ENCODE measurements at places on chromosomes 2 and 18.

GRCh38 chr18:49457616-49458015 lies 2.8 kb downstream of the DYM start:
- H3K4me3 ChIP-seq, result no peak overlapping the region
- H3K27me3 ChIP-seq, result no peaks in the 10 kb centered on the region
- H3K27ac ChIP-seq, result no peak overlapping the region
- no peak for DNase-seq
- H3K4me1 ChIP-seq, result peaks cover 23% of the 10 kb centered on the region
- H3K36me3 ChIP-seq, result no peaks in the 10 kb centered on the region

DNA sequence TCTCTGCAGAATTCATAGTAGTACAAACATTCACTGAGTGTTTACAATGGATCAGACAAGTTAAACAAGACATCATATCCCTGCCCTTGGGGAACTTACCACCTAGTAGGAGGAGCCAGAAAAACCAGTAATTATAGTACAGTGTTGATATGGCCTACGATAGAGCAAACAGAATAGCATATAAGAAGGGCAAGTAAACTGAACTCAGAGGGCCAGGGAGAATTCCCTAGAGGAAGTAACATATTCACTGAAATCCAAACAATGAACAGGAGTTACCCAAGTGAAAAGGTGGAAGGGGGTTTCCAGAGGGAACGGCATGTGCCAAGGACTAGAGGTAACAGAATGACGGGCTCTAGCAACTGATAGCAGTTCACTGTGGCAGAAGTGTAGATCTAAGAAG lies 34.1 kb downstream of the NHEJ1 start:
- H3K36me3 ChIP-seq, result peaks cover 8% of the 10 kb centered on the region
- H3K4me1 ChIP-seq, result peaks cover 7% of the 10 kb centered on the region
- H3K4me3 ChIP-seq, result no peak overlapping the region

DNA sequence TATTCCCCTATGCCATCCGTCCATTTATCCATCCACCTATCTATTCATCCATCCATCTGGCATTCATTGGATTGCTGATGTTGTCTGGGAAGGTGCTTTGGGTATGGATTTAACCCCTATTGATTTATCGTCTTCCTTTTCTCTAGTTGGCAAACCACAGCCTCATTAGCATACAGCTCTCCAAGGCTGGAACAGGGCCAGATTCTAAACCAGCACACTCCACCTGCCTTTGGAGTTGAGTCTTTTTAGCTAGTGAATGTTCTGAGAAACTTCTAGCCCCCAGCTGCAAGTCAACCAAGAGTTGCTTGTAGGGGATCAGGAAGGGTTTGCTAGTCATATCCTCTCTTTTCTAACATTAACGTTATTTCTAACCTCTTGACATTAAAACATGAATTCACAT lies 90.7 kb downstream of the NRP2 start:
- DNase-seq, result no peak
- no peaks in the 10 kb centered on the region for H3K4me1 ChIP-seq
- peaks cover 6% of the 10 kb centered on the region for H3K27me3 ChIP-seq
- no peak overlapping the region for H3K4me3 ChIP-seq
- H3K36me3 ChIP-seq, result no peaks in the 10 kb centered on the region
- H3K27ac ChIP-seq, result no peak overlapping the region

DNA sequence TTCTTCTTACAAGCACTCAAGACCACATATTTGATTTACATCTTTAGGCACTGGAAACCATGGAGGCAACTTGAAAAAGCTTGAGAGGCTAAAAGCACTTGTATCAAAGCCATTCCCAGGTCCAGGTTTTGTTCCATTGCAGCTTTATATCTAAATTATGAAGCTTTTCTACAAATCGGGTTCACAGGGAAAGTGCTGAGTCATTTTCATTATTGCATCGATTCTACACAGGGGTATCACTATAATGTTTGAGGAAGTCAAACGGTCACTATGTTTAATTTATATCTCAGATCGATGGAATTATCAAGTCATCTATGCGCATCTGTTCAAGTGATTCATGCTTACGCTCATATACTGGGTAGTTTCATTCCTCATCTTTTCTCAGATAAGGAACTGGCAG lies 118.7 kb downstream of the VWC2L start:
- H3K36me3 ChIP-seq, result no peaks in the 10 kb centered on the region
- H3K27ac ChIP-seq, result no peak overlapping the region
- H3K4me3 ChIP-seq, result no peak overlapping the region
- H3K27me3 ChIP-seq, result no peaks in the 10 kb centered on the region
- no peak for DNase-seq

DNA sequence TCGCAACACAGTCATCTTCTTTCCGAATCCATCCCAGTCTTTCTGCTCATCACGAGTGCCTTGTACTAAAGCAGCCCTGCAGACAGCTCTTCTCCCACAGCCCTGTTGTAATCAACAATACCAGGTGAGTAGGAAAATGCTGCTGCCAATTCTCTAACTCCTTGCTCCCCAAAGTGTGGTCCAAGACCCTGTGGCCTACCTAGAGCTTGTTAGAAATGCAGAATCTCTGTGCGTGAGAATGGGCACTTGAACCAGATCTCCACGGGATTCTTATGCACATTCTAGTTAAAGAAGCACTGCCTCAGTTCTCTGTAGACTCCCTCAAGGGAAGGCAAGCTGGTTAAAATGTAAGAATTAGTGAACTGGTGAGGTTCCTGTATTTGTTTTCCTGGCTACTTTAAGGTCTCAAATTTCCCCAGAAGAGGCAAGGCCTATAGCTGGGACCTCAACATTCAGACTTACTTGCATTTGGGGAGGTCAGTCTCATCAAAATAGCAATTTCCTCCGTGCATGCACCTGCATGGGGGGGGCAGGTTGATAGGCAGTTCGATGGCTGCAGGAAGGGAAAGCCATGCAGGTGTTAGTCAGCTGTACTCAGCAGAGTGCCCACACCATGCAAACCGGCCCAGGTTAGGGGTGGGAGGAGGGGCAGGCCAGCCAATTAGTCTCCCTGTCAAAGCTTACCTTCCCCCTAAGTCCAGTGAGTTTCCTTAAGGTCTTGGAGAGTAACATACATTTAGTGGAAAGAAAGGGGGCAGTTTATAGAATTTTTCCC lies 70.8 kb downstream of the DHRS9 start:
- no peaks in the 10 kb centered on the region for H3K27me3 ChIP-seq
- H3K36me3 ChIP-seq, result no peaks in the 10 kb centered on the region
- DNase-seq, result no peak

DNA sequence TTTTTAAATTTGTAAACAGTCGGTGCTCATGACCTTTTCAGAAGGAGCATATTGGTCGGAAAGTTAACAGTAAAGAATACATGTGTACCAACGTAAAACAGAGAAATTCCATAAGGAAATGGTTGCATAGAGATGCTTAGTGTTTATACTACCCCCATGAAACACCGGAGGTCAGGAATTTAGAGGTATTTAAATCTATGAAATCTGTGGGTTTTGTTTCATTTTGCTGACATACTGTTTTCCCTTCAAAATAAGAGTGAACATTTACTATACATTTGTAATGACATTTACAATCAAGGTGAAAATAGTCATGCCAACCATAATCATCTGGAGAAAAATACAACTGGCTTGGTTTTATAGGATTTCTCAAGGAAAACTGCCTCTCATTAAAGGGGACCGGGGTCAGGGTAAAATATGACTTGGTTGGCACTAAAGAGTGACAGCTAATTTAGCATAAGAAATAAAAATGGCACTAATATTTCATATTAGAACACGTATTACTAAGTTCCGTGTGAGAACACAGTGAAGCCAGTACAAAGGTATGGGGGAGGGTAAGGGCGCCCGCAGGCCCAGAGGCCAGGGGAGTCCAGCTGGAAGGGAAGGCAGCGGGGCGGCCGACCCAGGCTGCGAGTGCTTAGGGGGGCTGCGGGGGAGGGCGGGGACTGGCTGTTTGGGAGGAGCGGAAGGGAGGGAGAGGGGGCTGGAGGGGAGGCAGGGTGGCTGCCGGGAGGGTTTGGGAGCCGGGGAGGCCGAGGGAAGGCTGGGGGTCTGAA lies 1.1 kb upstream of the RNU4ATAC start:
- peaks cover 18% of the 10 kb centered on the region for H3K4me1 ChIP-seq
- no peaks in the 10 kb centered on the region for H3K27me3 ChIP-seq
- H3K27ac ChIP-seq, result peak overlapping the region; percentile 100
- H3K36me3 ChIP-seq, result peaks cover 20% of the 10 kb centered on the region
- H3K4me3 ChIP-seq, result peak overlapping the region; percentile 94
- no peak for DNase-seq

DNA sequence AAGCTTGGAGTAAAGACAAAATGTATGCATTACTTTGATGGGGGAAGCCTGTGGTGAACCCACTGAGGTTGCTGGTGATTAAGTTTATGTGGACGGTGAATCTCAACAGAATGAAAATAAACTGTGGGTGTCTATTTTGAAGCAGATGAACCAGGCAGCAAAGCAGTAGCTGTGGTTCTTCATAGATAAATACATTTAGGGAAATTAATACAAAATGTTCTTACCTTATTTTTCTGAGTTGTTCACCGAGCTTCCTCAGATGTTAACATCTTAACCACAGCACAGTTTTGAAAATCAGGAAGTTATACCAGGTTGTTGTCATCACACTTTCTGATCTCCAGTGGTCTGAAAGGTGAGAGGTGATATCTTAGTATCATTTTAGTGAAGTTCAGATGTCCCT lies 53.9 kb downstream of the NCK2 start:
- H3K27me3 ChIP-seq, result no peaks in the 10 kb centered on the region
- H3K27ac ChIP-seq, result peak overlapping the region; percentile 81
- H3K36me3 ChIP-seq, result peaks cover 10% of the 10 kb centered on the region

- no peak overlapping the region for H3K4me3 ChIP-seq
- H3K36me3 ChIP-seq, result peaks cover 8% of the 10 kb centered on the region
- H3K27me3 ChIP-seq, result no peaks in the 10 kb centered on the region
- H3K27ac ChIP-seq, result no peak overlapping the region
Measured at GRCh38 chr2:15242936-15243461, 318.1 kb downstream of the NBAS start.

DNA sequence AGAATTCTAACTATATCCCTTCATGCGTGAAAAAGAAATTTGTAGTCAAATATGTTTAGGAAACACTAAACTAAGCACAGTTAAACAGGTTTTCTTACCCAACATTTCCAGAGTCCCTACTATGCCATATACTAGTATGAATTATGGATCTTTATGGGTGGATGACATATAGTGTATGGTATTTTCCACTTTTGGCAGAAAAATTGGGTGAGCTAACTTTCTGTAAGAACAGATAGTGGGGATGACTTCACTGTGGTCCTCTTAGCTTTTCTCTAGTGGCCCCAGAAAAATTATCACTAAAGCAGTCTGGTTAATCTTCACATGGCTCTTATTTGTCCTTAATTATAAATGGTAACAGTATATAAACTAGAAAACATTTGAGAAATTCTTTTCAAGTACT lies 240.0 kb upstream of the GULP1 start:
- no peaks in the 10 kb centered on the region for H3K4me1 ChIP-seq
- no peak for DNase-seq
- H3K27me3 ChIP-seq, result no peaks in the 10 kb centered on the region
- no peaks in the 10 kb centered on the region for H3K36me3 ChIP-seq
- no peak overlapping the region for H3K27ac ChIP-seq
- H3K4me3 ChIP-seq, result no peak overlapping the region

- no peak overlapping the region for H3K4me3 ChIP-seq
- no peaks in the 10 kb centered on the region for H3K27me3 ChIP-seq
- no peaks in the 10 kb centered on the region for H3K4me1 ChIP-seq
- no peak overlapping the region for H3K27ac ChIP-seq
- no peak for DNase-seq
- H3K36me3 ChIP-seq, result no peaks in the 10 kb centered on the region
Measured at GRCh38 chr2:40168032-40168431, 283.9 kb downstream of the SLC8A1 start.

- no peak overlapping the region for H3K27ac ChIP-seq
- H3K36me3 ChIP-seq, result no peaks in the 10 kb centered on the region
- no peaks in the 10 kb centered on the region for H3K4me1 ChIP-seq
- H3K4me3 ChIP-seq, result no peak overlapping the region
Measured at GRCh38 chr18:63848159-63848558, 39.3 kb upstream of the SERPINB2 start.

GRCh38 chr2:140696449-140696848 lies 1434.4 kb downstream of the LRP1B start:
- DNase-seq, result no peak
- no peak overlapping the region for H3K27ac ChIP-seq
- H3K36me3 ChIP-seq, result no peaks in the 10 kb centered on the region

DNA sequence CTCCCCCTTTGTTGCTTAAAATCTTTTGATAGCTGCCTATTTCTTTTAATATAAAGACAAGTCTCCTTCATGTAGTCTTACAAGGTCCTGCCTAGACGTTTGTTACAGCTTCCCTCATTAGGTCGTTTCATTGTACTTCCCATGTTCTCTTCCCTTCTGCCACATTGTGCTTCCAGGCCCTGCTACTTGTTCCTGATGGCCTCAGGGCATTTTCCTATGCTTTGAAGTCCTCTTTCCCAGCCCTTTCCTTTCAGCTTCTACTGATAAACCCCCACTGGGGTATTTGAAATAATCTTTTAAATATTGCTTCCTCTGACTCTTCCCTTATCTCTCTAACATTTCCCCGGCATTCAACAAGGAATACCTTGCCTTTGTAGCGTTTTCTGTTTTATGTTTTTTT lies 67.4 kb downstream of the UBE2E3 start:
- no peak overlapping the region for H3K27ac ChIP-seq
- DNase-seq, result no peak
- no peaks in the 10 kb centered on the region for H3K27me3 ChIP-seq

GRCh38 chr2:156309167-156309566 lies 23.4 kb downstream of the NR4A2 start:
- peaks cover 22% of the 10 kb centered on the region for H3K27me3 ChIP-seq
- H3K4me3 ChIP-seq, result no peak overlapping the region
- DNase-seq, result no peak
- no peaks in the 10 kb centered on the region for H3K36me3 ChIP-seq
- H3K4me1 ChIP-seq, result no peaks in the 10 kb centered on the region

DNA sequence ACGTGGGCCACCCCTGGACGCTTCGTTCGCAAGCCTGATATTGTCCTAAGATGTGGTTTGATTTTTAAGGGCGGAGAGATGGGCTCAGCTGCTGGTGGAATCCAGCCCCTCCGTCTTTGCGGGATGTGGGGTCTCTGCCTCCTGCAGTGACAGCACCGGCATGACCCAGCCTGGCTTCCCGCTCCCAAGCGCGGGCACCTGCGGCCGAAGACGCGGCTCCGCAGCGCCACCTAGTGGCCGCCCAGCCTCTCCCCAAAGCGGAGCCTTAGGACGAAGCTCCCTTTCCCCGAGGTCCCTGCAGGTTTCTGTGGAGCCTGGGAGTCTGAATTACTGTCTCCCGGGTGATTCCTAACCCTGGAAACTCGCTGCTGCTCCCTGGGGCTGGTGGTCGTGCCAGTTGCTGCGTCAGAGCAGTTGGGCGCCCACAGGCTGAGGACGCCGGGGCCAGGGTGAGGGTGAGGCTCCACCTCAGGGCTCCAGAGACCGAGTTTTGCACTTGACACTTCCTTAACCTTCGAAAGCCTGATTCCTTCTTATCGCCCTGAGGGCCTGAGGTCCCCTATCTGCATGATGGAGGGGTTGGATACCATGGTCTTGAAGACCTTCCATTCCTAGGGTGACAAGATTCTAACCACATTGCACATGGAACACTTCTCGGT lies 137.5 kb downstream of the TPO start:
- H3K27me3 ChIP-seq, result no peaks in the 10 kb centered on the region
- H3K36me3 ChIP-seq, result no peaks in the 10 kb centered on the region
- no peak overlapping the region for H3K4me3 ChIP-seq

All from CD4-positive, alpha-beta T cell (primary cell).